Stimulated activated CD4-positive, alpha-beta T cell treated with anti-CD3 and anti-CD28 coated beads, Interleukin-1b, Interleukin-23, amount 100 ng/mL, for 1 hour (primary cell): ENCODE measurements at places on chromosomes 3 and 15.

GRCh38 chr15:65089206-65089824 is 12.8 kb downstream of the KBTBD13 start:
- no peak for DNase-seq

GRCh38 chr3:24829011-24829581 is 334.4 kb upstream of the THRB start:
- DNase-seq, result no peak

- DNase-seq, result no peak
Observed at GRCh38 chr15:88571153-88571851, 24.8 kb upstream of the DET1 start.

DNA sequence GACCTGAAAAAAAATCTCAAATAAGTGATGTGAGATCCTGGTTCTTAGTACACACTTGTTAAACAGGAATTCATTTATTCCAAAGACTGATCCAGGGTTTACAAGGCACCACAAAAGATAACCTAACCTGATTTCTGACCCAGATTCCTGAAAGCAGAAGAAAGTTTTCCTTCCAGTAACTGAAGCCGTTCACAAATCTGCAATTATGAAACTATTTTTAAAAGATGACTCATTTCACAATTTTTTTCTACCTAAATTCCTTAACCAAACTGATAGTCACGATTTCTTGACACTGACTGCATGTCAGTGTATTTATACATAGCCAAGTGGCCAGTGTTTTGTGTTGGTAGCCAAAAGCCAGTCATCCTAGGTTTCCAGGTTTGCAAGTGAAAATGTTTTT is 17.1 kb downstream of the SLC9A9 start:
- no peak for DNase-seq

DNA sequence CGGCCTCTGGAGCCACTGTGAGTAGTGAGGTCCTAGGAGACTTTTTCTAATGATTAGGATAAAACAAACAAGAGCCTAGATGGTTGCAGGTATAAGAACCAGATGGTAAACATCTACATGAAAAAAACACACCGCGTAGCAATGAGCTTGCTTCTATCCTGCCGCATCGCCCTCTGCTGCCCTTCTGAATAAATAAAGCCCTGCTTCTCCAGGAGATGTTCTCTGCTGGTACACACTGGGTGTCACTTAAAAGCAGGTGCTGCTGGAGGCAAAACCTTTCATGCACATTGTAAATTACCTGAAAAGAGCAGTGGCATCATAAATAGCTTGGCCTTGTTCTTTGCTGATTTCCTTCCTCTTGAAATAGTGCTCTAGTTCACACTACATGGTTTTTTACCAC is 164.4 kb upstream of the TOPAZ1 start:
- DNase-seq, result no peak

DNA sequence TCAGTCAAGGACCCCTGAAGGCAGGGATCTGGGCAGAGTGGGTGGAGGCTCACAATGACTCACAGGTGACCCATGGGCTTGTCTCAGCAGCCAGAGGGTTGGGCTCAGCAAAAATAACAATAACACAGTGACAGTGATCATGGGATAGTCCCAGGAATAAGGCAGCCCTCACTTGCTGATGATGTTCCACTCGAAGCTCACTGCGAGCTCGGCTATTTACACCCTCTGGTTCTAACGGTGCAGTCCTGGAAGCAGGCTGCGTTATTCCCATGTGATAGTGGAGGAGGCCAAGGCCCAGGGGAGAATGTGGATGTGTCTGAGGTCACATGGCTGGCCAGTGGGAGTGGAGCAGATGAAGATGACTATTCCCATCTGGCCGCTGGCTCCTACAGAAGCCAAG is 16.2 kb downstream of the CCDC33 start:
- no peak for DNase-seq

GRCh38 chr3:153247331-153248330 is 85.6 kb downstream of the RAP2B start:
- DNase-seq, result no peak

DNA sequence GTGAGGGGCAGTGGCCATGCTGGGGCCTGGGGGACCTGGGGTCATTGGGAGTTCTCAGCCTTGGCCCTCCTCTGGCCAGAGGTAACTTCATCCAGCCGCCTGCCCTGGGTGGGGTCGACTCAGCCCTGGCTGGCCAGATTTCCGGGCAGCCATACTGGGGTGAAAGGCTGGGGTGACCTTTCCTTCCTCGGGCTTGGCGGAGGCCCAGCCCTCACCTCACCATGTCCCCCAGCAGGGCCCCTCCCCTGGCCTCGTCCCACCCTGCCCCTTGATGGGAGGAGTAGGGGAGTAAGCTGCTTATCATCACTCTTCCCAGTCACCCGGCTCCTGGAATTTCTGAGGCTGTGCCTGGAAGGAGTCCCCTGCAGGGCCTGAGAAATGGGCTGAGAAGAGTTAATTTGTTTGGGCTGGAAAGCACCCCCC is 5.4 kb downstream of the SEMA3F start:
- no peak for DNase-seq

GRCh38 chr3:115436767-115437301 is 186.5 kb upstream of the GAP43 start:
- DNase-seq, result no peak

DNA sequence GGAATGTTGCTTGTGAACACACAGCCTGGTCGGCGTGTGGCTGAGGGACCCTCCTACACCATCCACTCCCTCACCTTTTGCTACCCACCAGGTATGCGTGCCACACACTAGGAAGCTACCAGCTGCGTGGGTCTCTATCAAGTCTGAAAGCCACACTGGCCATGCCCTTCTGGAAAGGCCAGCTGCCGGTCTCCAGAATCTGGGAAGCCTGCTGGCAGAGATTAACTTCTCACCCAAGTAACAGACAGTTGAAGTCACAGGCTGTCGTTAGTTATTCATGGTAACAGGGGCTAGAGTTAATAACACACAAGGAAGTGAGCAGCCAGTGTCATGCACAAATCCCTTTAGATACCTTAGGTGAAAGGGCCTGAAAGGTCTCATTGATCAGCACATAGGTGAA is 48.1 kb downstream of the SUSD5 start:
- DNase-seq, result no peak

DNA sequence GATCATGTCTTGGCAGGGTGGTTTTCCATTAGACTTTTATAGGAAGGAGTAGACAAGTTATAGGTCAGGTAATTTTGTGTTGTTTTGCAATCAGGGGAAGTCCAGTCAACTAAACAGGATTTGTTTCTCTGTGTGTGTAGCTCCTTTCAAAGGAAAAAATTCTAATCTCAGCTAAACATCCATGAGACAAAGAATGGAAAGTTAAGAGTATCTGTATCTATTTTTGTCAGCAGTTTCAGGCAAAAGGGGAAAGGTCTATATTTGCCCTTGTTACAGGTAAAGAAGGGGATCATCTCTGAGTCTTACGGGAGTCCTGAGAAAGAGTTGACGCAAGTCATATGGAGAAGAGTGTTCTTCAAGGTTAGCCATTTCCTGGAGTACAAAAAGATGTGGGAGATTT is 79.3 kb downstream of the GAP43 start:
- DNase-seq, result no peak

- no peak for DNase-seq
Observed at GRCh38 chr3:134357261-134357913, 16.9 kb downstream of the AMOTL2 start.

- no peak for DNase-seq
Observed at GRCh38 chr3:183437666-183438564, 9.5 kb upstream of the MCF2L2 start.

- no peak for DNase-seq
Observed at GRCh38 chr3:19559724-19560442, 374.1 kb downstream of the EFHB start.

DNA sequence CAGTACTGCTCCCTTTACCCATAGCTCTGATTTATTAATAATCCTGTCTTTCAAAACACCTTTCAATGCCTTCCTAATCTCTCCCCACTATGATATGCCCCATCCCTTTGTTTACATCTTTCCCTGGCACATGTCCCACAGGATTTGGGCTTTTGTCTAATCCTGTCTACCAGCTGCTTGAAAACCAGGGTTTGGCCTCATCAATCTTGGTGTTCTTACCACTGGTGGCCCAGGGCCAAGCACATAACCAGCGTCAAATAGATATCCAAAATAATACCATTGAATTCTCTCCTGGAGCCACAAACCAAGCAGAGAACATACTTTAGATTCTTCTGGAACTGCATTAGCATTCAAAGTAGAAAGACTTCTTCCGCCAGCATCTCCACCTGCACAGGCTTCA is 104.8 kb upstream of the PPP2R3A start:
- DNase-seq, result no peak

DNA sequence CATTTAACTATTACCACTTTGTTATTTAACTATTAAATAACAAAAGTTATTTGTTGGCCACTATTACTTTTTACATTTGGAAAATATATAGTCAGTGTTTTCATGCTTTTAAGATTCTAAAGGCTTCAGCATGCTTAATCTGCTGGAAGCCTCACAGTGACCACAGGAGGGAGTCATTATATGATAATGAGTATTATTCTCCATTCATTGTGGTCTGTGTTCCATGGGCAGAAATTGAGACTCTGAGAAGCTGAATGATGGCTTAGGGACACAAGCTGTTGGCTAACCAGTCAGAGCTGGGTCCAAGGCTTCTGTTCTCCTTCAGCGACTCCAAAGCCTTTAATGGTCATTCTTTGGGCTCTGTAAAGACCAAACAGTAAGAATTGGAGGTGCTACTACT is 64.7 kb downstream of the BFSP2 start:
- no peak for DNase-seq

DNA sequence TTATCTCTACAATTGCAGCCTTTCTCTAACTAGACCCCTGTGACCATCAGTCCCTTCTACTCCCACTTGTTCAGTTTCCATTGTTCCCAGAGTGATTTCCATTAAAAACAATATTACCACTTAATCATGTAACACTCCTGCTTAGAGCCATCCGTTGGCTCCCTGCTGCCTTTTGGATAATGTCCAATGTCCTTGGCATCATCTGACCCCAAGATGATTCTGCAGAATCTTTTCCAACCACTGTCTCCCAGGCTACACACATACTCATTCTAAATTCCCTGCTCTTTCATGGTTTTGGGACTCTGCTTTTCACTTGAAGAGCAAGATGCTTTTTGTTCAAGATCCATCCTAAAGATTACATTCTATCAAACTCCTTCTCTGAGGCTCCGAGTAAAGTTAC is 7.1 kb downstream of the KCNH8 start:
- DNase-seq, result no peak

- DNase-seq, result no peak
Observed at GRCh38 chr3:63386568-63386967, 108.5 kb downstream of the SYNPR start.
